GM12878 (cell line): ENCODE measurements at places on chromosomes 12 and 14. TPM values are rescaled to one million over a fixed set of nuclear protein-coding genes. Genes with fewer than 3 reads are reported as not detected.
A peak's percentile ranks its signal among the peaks of the same experiment; 100 is the strongest.

Gene KRT75
- not detected in 2 replicates for total RNA-seq

DNA sequence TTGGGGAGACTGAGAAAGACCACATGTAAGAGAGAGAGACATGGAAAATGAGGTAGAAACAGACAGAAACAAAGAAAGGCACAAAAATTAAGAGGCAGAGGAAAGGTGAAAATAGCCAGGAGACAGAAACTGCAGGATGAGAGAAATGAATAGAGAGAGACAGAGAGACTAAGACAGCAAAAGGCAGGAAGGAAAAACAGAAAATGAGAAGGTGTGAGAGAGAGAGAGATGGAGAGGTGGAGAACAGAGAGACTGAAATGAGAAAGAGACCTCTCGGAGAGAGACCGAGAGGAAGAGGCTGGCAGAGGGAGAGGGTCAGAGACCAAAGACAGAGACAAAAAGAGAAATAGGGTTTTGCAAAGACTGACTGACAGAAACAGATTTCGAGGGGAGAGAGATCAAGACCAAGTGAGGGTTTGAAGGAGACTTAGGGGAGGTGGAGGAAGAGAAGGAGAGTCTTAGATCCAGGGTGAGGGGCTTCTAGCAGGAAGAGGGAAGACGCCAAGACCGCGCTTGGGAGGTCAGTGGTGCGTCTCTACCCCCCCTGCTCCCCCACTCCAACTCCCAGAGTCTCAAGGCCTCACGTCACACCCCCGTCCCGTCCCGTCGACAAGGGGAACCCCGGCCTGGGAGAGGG, 1.1 kb upstream of the AQP5 start:
- DNase-seq: no peak
- peaks cover 6% of the 10 kb centered on the region for H3K27me3 ChIP-seq
- no peaks in the 10 kb centered on the region for H3K4me1 ChIP-seq
- H3K36me3 ChIP-seq: no peaks in the 10 kb centered on the region
- H3K4me3 ChIP-seq: no peak overlapping the region

DNA sequence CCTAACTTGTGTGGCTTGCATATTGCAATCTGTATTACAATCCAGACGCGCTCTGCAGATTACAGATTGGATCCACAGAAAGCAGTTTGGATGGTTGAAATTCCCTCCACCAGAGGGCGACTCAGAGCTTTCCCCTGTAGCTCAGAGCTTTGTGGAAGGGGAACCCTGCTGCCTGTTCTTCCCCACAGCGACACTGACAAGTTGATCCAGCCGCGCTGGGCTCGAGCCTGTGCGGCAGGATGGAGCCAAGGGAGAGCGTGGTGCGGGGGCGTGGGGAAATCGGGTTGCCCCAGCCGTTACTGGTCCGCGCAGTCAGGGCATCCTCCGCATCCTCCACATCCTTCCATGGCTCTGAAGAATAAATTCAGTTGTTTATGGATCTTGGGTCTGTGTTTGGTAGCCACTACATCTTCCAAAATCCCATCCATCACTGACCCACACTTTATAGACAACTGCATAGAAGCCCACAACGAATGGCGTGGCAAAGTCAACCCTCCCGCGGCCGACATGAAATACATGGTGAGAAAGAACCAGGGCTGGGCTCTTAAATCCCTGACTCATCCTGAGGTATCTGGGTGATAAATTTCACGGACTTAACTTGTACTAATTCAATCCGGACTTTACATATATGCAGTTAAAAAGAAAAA, at the start of gene GLIPR1L1:
Gene GLIPR1L1, plus strand, starts transcription at position 287 of the 647 bp plus-strand sequence. Its CDS starts 59 bp downstream, at position 346.
- no peak within 1 kb of the TSS for H3K27ac ChIP-seq
- peaks cover 4% of the 10 kb centered on the region for H3K4me1 ChIP-seq
- H3K4me3 ChIP-seq: peak within 1 kb of the TSS; percentile 57; the same call in 1 of the 2 replicates
- no peaks in the 10 kb centered on the region for H3K36me3 ChIP-seq
- peak; percentile 44 for DNase-seq
- no peaks in the 10 kb centered on the region for H3K27me3 ChIP-seq

DNA sequence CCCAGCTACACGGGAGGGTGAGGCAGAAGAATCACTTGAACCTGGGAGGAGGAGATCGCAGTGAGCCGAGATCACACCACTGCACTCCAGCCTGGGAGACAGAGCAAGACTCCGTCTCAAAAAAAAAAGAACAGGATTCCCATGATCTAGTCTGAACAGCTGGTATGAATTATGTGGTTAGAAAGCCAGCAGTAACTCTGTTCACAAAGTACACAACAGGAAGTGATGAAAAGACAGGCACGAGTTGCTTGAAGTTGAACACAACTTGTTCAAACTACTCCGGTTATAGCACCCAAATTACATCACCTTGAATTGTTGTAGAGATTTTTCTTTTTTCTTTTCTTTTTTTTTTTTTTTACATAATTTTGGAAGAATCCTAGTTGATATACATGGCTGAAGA, 238.8 kb upstream of the RGS6 start:
- no peak for DNase-seq
- peaks cover 2% of the 10 kb centered on the region for H3K36me3 ChIP-seq
- no peaks in the 10 kb centered on the region for H3K4me1 ChIP-seq
- no peak overlapping the region for H3K27ac ChIP-seq
- H3K27me3 ChIP-seq: no peaks in the 10 kb centered on the region

Gene KLHL42
- 15.5 and 17.4 TPM in 2 replicates for total RNA-seq

Gene ATXN2
- total RNA-seq: 28.6 and 31.5 TPM in 2 replicates
